ENCODE measurements at places on chromosomes 2 and 18. TPM values are rescaled to one million over a fixed set of nuclear protein-coding genes. Genes with fewer than 3 reads are reported as not detected.
A peak's percentile ranks its signal among the peaks of the same experiment; 100 is the strongest.

- peak; percentile 29 for DNase-seq
Measured at GRCh38 chr2:170509452-170510193, 205.5 kb upstream of the SP5 start.

- no peak for DNase-seq
Measured at GRCh38 chr18:5297597-5297996, 2.1 kb upstream of the ZBTB14 start.

GRCh38 chr2:280650-281110 is 7.2 kb downstream of the ALKAL2 start:
- DNase-seq, result no peak

- DNase-seq, result no peak
Measured at GRCh38 chr2:78648558-78648957, 376.9 kb upstream of the REG3G start.

DNA sequence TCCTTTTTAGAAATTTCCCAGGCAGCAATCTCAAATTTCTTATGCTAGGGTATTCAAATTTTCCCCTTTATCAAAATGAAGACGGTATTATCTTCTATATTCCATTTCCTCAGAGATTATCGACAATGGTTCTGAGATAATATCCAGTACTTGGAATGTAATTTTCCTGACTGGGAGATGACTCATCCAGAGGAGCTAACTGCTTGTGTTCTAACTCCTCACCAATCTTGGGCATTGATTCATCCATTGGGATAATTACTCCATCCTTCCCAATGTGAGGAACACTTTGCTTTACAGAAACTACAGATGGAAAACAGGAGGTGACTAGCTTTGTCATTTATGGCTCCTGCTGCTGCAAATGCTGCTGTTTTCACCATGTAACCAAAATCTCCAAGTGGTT is 239.4 kb upstream of the LYPD1 start:
- DNase-seq, result no peak

GRCh38 chr2:162333968-162334367 is 10.0 kb upstream of the GCA start:
- DNase-seq, result peak; percentile 52

- DNase-seq, result no peak
Measured at GRCh38 chr18:6057604-6058003, 162.3 kb upstream of the TMEM200C start.

DNA sequence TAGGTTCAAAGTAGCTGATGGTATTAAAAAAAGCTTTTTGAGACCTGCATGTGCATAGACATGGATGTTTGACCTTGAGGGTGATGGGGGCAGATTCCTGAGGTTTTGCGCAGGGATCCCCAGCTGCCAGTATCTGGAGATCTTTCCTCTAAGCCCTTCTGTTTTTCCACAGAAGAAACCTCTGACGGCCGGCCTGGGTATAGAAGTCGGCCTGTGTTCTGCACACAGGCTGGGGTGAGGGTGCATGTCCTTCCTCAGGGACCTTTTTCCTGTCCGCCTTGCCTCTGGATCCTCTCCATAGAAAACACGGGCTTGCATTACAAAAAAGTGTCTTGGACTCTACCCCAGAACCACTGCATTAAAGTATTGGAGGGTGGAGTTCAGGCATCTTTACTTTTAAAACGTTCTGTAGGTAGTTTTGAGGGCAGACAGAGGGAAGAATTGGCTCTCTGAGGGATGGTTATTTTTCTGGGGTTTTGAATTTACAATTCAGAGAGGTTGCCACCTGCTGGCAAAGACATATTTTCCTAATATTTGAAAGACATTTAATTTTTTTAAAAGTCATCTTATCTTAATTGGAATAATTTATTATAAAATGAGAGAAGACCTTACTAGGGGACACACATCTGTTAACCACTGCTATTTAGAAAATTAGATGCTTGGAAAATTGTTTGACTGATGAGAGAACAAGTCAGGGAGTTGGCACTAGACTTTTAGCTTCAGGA is 350.6 kb downstream of the DCDC2C start:
- no peak for DNase-seq

GRCh38 chr2:132804051-132804450 is 134.0 kb upstream of the LYPD1 start:
- DNase-seq, result no peak

Gene NXPH2
- total RNA-seq, result not detected

Gene RNF144A
- total RNA-seq, result 32.6 TPM

Measured in activated CD8-positive, alpha-beta T cell treated with anti-CD3 and anti-CD28 coated beads for 36 hours (primary cell).